ENCODE measurements at places on chromosomes 12 and 14.

DNA sequence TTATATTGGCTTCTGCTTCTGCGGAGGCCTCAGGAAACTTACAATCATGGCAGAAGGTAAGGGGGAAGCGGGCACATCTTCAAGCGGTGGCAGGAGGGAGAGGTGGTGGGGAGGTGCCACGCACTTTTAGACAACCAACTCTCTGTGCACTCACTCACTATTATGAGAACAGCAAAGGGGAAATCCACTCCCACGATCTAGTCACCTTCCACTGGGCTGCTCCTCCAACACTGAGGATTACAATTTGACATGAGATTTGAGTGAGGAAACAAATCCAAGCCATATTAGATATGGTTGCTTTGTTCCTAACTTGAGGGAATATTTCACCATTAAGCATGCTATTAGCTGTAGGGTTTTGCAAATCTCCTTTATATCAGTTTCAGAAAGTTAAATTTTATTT lies 80.3 kb downstream of the UNC79 start:
- no peak for DNase-seq

GRCh38 chr14:35433826-35434225 lies 29.3 kb upstream of the NFKBIA start:
- DNase-seq, result no peak

DNA sequence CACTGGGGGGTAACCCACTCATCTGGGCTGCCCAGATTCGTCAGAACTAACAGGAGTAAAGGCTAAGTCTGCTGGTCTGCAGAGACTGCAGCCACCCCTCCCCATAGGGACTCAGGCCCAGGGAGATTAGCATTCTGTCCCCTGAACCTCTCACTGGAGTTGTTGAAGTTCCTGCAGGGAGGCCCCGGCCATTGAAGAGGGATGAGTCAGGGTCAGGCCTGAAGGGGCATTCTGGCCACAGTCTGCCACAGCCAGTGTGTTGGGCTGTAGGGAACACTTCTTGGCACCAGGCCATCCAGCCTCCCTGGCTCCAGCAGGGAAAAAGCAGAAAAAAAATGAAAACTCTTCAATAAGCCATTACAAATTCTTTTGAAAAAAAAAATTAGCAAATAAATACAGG lies 35.3 kb downstream of the KLRK1 start:
- no peak for DNase-seq

DNA sequence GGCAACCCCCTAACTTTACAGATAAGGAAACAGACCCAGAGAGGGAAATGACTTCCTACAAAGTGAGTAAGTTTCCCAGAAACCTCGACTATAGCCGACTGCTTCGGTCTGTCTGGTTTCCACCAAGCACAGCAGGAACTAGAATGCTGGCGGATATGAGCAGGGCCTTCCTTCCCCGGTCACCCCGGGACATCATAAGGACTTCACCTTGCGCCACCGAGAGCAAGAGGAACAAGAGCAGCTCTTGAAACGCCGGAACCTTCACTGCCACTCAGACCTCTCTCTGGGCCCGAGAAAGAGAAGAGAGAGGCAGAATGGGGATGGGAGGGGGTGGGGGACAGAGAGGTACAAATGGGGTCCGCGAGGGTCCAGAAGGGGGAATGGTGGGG lies 29.4 kb upstream of the GPR68 start:
- no peak for DNase-seq

DNA sequence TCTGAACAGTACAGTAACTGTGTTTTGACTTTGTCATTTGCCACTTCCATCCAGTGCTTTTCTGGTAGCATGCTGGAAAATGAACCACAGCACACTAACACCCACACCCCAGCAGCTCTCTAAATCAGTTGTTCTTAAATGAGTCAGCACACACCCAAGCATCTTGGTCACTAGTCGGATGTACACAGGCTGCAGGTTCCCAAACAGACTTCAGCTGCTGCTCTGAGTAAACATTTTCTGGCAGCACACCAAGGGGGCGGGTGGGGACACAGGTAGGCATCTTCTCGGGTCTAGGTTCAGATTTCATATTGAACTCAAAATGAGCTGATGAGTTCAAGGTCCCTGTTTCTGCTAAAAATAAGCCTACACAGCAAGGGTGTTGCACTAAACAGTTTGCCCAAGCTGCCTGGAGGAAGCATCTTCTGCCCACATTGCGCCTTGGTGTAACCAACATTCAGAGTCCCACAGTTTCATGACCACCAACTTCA lies 39.8 kb downstream of the IFNG start:
- no peak for DNase-seq

DNA sequence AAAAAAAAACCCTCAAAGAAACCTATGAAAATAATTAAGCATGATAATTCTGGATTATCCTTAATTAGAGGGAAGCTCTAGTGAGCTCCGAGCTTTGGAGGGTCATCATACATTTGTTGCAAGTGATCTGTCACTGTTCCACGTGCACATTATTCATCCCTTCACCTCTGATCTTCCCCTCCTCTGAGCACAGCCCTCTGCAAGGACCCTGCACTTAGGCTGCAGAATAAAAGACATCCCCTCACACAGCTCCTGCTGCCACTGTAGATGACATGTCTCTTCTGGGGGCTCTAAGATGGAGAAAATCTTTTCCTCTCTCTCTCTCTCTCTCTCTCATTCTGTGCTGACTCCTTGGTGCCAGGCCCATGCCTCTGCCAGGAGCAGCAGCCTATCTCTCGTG lies 300.4 kb downstream of the EGLN3 start:
- DNase-seq, result no peak

GRCh38 chr12:24135158-24135850 lies 185.8 kb upstream of the SOX5 start:
- DNase-seq, result no peak

DNA sequence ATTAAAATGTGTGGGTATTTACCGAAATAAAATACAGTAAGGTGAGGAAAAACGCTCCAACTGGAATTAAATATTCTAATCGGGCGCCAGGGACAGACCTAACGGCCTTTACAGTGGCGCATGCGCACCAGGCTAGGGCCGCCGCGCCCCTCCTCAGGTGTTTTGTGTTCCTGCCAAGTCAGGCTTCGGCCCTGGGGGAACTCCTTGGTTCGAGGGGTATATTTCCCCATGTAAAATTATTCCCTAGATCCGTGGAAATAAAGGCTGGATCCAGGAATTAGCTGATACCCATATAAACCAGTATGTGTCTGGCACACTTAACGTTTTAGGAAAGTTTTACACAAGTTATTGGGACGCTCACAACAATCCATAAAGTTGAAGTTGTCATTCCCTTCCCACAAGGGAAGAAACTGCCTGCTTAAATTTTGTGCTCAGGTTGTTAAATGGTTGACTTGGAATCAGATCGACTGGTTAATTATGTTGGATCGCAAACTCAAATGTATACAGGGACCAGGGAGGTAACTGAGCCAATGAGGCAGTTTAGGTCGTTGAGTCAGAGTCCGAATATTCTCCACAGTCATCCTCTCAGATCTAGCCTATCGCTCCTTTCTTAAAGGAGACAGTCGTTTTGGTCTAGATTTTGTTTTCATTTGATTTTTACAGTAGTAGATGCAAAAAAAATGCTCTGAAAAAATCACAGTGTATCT lies 621 bp upstream of the ANAPC7 start:
- DNase-seq, result peak; percentile 76

- no peak for DNase-seq
Measured at GRCh38 chr14:100538351-100539002, 48.7 kb downstream of the BEGAIN start.

DNA sequence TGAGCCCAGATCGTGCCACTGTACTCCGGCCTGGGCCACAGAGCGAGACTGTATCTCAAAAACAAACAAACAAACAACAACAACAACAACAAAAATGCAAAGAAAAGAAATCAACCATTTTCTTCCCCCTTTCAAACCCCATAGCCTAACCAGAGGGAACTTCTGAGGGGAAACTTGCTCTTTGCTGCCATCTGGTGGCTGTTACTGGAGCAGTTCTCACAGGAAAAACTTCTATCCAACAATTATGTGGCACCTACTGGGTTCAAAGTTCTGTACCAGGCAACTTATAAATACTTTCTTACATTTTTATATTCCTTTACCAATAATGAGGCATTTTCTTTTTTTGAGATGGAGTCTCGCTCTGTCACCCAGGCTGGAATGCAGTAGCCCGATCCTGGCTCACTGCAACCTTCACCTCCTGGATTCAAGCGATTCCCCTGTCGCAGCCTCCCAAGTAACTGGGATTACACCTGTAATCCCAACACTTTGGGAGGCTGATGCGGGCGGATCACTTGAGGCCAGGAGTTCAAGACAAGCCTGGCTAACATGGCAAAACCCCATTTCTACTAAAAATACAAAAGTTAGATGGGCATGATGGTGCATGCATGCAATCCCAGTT lies 50.9 kb upstream of the BICDL1 start:
- peak; percentile 59 for DNase-seq

- no peak for DNase-seq
Measured at GRCh38 chr14:94237983-94238382, 55.1 kb downstream of the SERPINA10 start.

- no peak for DNase-seq
Measured at GRCh38 chr14:61381553-61381952, 60.2 kb downstream of the PRKCH start.

DNA sequence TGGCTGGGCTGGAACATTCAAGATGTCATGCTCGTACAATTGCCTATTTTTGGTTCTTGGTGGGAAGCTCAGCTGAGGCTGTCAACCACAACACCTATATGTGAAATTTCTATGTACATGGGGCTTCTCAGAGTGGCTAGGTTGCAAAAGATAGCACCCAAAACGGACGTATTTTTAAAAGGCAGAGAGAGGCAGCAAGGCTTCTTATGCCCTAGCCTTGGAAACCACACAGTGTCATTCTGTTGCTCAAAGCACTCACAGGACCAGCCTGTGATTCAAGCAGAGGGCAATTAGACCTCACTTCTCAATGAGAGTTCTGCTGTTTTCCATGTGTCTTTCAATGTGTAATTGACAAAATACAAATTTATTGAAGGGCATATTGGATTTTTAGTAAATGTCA lies 134.0 kb downstream of the GXYLT1 start:
- no peak for DNase-seq

GRCh38 chr12:75489187-75489586 lies 8.6 kb downstream of the GLIPR1 start:
- DNase-seq, result no peak

GRCh38 chr14:65012353-65012752 lies 25.7 kb downstream of the FNTB start:
- DNase-seq, result no peak

DNA sequence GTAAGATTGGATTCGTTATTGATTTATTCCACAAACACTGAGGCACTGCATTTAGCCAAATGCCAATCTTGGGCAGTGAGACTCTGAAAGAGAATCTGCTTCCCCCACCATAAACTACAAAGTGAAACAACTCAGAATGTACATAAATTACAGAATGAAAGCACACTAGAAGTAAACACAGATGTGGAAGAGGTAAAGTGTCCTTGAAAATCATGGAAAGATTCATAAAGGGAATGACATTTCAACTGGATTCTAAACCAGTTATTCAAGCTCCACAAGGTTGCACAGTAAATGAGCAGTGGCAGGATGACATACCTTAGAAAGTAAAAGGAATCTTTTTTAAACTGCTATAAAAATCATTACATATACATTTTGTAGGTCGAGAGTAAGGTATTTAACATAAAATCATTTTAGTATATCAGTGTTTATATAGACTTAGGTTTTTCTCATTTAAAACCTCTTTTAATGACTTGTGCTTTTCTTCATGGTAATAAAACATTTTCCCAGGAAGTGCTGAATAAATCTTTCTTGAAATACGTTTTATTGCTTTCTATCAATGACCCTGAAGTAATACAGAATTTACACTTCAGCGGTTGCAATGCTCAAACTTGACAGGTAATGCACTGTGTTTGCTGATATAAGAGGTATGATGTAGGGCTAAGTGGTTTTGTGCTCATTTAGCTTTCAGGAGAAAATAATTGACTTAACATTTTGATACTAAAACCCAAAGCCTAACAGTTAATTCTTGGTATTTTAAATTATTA lies 270.6 kb downstream of the NAV3 start:
- DNase-seq, result no peak

DNA sequence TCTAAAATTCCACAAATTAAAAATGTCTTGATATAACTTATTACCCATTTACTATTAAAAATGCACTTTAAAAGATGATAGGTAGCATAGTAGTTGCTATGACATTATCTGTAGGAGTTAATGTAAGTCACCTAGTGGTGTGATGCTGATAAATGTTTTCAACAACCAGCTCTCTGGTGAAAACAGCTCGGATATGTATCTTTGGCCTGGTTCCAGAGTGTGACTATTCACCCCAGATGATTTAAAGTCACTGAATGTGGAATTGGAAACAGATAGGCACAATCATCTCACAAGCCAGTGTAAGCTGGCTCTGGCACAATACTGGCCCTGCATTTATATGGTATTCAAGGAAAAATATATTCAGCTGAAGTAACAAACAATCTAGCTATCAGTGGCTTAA lies 9.2 kb upstream of the CCDC196 start:
- no peak for DNase-seq

GRCh38 chr14:54902521-54903420 lies at the start of gene GCH1:
Gene GCH1, minus strand, starts transcription at chr14:54902826. Its CDS starts 163 bp downstream, at chr14:54902663.
- DNase-seq, result peak; percentile 75

- DNase-seq, result no peak
Measured at GRCh38 chr14:51501746-51502145, 150.0 kb upstream of the FRMD6 start.

GRCh38 chr12:44184499-44185206 lies 348.8 kb downstream of the TMEM117 start:
- DNase-seq, result no peak

- DNase-seq, result no peak
Measured at GRCh38 chr12:65126482-65126881, 5.4 kb upstream of the WIF1 start.

DNA sequence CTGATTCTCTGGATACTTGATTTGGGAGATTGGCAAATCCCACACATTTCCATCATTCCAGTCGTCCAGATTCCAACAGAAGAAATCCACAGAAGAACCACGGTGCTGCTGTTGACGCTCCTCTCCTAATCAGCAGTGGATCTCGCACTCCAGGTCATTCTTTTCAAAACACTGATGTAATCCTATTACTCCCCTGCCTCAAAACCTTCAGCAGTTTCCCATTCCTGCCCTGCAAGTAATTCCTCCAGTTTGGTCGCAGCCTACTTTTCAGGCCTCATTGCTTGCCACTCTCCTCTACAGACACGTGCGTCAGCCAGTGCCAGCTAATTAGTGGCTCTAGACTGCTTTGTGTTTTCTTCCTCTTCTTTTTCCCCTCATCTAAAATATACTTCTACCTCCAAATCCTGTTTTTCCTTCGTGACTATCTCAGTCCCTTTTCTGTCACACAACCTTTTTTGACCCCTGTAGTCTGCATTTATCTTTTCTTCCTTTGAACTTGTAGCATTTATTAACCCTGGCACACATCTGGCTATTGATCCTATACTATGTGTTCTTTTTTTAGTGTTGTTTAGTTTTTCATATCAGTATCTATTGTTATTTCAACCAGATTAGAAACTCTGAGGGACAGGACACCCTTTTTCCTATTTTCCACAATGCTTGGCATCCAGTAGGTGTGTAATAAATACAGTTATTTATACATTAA lies 36.8 kb downstream of the PRORP start:
- DNase-seq, result no peak

All from hindlimb muscle (tissue), 1 donor.